NCI-H1417 (cell line): ENCODE measurements at places on chromosomes 4 and X.
A peak's percentile ranks its signal among the peaks of the same experiment; 100 is the strongest.

GRCh38 chrX:10014462-10015354 is 47.5 kb downstream of the CLDN34 start:
- peak; percentile 33 for DNase-seq

GRCh38 chr4:173386751-173387150 is 12.2 kb downstream of the SCRG1 start:
- DNase-seq = no peak

DNA sequence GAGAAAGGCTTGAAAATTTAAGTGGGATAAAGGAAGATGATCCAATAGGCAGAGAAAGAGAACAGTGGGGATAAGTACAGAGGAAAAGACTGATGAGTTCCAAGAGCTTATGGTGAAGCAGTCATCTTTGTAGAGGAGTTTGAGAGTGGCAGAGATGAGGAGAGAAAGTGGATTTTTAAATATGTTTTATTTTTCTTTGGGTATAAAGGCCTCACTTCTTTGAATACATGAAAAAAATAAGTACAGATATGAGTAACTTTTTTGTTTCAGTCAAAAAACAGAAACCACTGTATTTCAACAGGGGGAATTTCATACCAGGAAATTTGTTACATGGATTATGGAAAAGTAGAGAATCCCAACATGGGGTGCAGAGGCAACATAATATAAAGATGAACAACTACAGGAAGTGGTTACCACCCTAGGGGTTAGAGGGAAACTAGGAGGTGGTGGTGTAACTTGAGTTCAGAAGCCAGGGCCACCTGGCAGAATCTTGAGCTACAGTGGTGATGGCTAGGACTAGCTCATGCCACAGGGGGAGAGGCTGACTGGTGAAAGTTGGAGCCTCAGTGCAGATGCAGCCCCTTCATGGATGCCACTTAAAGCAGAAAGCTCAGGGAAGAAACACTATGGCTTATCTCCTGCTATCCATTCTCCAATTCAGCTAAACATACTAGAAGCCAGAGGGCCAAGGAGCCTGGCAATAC is 3.4 kb upstream of the CYBB start:
- no peak for DNase-seq

- DNase-seq = peak; percentile 16
Measured at GRCh38 chr4:150209140-150209829, 131.0 kb downstream of the DCLK2 start.

GRCh38 chr4:81498551-81499099 is 26.9 kb upstream of the RASGEF1B start:
- no peak for DNase-seq

DNA sequence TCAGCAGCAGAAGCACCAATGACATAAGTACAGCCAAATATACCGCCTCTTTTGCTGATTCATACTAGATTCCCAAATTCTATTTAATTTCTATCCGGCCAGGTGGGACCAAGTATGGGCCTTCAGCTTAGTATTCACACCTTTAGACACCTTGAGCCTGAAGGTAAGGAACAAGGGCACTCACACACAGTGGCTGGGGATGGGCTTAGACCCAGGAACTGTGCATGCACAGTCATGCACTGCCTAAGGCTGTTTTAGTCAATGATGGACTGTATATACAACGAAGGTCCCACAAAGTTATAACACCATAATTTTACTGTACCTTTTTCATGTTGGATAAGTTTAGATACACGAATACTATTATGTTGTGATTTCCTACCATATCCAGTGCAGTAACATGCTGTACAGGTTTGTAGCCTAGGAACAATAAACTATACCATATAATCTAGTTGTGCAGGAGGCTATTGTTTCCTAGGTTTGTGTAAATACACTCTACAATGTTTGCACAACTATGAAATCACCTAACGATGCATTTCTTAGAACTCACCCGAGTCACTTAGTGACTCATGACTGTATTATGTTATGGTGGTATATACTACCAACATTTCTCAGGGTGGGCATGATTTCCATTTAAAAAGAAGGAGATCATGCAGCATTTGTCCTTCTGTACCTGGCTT is 9.7 kb upstream of the CLNK start:
- DNase-seq = no peak

GRCh38 chr4:88967883-88968331 is 89.1 kb downstream of the FAM13A start:
- DNase-seq = no peak

GRCh38 chrX:16212436-16212835 is 45.2 kb downstream of the MAGEB17 start:
- DNase-seq = no peak

DNA sequence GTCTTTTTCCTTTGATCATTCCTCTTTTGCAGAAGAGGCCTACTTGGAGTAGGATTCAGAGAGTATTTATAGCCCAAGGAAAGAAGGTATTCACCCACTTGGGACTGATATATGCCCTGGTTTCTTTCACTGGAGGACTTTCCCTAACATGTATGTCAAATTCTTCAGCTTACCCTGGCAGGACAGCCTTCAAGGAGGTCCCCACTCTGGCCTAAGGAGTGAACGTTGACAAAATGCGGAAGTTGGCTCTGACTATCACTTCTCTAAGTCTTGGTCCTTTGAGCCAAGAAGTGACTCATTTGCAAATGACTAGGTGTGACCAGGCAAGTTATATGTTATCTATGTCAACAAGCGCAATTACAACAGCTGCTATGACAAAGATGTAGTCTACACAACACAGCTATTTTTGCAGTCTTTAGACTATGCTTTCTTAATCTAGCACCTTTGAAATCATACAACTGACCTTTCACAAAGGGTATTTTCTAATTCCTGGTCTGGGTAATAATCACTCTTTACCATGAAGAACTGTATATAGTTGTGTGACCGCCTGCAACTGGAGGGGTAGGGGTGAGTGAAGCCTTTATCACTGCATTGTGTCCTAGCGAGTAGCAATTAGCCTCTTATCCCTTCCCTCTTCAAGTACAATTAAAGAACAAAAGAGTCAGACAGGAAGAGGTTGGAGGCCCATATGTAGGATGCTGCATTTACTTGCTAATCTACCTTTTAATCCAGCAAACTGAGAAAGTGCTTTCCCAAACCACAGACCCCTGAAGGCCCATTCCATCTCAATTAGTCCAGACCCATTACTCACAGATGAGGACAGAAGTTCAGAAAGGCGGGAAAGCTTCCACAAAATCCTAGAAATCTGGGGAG is 50.1 kb downstream of the RASGEF1B start:
- peak; percentile 85 for DNase-seq

- no peak for DNase-seq
Measured at GRCh38 chrX:124555036-124555595, 208.8 kb downstream of the SH2D1A start.

DNA sequence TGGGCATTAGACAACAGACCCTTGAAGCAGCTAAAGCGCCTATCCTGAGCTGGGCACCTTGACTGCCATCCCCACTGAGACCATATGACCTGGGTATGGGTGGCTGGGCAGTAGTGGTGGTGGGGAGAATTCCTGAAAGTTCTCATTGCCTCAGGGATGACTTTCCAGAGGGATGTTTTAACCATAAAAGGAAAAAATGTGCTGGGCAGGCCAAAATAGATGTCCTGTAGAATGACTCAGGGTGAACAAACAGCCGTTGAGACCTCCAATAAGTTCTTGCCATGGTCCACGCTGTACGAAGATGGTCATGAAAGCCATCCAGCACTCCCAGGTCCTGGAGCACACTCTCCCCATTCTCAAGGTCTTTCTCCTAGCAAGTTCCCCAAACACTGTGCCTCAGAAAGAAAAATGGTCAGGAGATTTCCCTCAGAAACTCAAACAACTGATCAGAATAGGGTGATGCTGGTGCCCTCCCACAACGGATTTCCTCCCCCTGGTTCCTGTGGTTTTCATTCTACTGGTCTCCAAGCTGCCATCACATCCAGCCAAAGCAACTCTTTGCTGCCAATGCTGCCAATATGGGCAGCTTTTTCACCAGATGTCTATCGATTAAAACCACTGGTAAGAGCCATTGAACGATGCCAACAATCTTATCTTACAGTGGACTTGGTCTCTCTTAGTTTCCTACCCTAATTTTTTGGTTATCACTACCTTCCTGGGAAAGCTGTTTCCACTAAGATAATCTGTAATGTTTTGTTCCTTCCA is 11.2 kb downstream of the CDKN2AIP start:
- no peak for DNase-seq

- no peak for DNase-seq
Measured at GRCh38 chrX:111039606-111040005, 56.4 kb upstream of the PAK3 start.

DNA sequence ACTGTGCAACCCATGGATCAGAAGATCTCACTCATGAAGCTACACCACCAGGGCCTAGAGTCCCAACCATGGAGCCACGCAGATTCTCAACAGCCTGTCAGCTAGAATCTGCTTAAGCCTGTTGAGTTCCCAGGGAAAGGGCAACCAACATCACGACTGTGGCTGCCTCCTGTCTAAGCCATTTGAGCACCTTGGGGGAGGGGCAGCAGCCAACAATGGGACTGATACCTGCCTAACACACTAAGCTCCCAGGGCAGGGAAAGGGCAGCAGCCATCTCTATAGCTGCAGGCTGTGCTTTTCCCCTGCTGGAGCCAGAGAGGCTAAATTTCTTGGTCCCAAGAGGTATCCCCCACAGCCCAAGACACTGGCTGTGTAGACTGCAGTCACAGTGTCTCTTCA is 96.5 kb upstream of the TCEAL2 start:
- no peak for DNase-seq

GRCh38 chr4:173505924-173506518 is 24.0 kb downstream of the HAND2 start:
- DNase-seq = no peak

- peak; percentile 75 for DNase-seq
Measured at GRCh38 chr4:124018383-124019317, 622.1 kb downstream of the SPRY1 start.

DNA sequence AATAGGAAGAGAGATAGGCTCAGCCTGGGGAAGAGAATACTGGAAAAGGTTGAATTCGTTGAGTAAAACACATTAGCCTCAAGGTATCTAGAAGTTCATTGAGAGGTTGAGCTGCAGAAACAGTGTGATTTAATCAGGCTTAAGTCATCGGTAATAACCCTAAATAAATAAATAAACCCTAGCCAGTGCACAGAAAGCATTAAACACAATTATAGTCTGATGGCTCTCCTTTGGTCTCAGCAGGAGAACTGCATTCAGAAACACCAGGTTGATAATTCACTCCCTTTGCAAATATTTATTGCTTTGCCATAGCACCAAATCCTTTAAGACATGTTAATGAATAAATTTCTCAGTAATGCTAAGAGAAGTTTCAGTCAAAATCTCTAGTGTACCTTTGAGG is 9.6 kb downstream of the DCX start:
- peak; percentile 78 for DNase-seq

GRCh38 chr4:38084877-38085711 is 124.9 kb downstream of the PTTG2 start:
- DNase-seq = no peak

GRCh38 chr4:25446611-25447010 is 69.5 kb downstream of the ANAPC4 start:
- DNase-seq = peak; percentile 17

DNA sequence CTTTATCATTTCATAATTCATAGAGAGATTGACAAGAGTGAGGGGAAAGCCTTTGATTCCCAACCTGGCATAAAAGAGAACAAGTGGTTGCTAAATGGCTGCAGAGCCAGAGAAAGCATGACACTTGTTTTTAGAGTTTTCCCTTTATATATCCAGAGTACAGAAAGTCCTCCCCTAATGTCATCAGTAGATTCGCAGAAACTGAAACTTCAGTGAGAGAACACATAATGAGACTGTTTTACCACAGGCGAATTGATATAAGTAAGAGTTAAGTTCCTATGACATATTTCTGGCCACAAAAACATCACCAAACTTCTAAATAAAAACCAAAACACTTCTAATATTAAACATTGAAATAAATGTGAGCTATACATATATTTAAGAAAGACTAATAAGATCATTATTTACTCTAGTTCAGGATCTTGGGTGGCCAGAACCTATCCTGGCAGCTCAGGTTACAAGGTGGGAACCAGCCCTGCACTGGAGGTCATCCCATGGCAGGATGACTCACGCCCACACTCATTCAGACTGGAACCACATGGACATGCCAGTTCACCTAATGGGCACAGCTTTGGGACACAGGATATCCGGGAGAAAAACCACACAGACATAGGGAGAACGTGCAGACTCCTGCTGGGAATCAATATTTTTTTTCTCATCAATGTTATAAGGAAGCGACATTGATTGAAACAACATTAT is 35.5 kb downstream of the NWD2 start:
- no peak for DNase-seq

- no peak for DNase-seq
Measured at GRCh38 chrX:15674514-15674840, 9.9 kb upstream of the CLTRN start.

DNA sequence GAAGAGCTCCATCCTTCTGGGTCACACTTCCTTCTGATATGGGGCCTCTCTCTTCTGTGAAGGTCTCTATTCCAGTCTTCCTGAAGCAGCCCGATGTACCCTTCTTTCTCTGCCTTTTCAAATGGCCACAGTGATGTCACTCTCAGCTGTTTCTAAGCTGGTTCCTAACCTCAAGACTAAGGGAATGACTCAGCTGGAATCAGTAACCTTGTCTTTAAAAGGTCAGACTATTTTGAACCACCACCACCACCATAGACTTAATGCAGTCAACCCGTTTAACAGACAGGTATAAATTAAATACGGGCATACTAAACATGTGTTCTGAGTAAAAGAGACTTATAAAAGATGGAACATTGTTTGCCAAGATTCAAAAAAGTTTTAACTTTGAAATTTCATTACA is 121.0 kb downstream of the PPA2 start:
- DNase-seq = no peak

DNA sequence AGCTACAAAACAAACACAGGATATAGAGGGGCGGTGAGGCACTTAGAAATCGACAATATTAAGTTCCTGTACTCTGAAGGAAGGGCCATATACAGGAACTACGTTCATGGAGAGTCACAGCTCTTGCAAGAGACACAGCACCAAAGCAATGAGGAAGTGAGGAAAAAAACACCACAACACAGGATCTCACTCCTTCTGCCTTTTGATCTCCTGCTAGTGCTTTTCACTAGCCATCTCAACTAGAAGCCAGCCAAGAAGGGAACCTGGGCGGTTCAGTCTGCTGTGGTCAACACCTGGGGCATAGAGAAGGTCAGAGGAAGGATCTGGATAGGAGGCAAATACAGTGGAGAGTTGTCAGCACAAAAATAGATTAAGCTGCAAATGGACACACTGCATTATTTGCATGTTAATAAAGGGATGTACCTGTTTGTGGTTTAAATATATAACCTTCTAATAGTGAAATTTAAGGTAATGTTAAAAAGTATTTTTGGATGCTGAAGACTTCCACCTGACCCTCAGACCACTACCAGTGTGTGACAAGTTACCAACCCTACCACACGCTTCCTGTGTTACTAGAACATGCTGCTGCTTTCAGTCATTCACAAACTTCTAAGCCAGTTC is 104.6 kb downstream of the DTHD1 start:
- DNase-seq = no peak

DNA sequence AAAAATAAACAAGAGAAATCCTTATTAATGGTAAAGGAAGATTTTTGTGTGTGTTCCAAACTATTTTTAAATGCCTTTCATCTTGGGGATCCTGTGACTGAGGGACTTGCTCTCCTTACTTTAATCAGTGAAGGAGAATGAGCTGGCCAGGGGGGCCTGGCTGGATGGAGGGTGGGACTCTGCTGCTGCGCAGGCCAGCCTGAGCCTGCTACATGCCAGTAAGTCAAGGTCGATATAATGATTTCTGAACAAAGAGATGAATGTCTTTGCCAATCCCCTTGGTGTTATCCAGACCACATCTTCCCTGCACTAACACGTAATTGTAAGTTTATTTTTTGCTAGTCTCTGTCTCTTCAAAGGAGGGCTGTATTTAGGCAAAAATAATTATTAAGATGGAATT is 1679.2 kb upstream of the TENM3 start:
- no peak for DNase-seq

- peak; percentile 68 for DNase-seq
Measured at GRCh38 chrX:40380655-40381488, 199.9 kb upstream of the ATP6AP2 start.
